ENCODE measurements at places on chromosomes 6 and 20.
A peak's percentile ranks its signal among the peaks of the same experiment; 100 is the strongest.

DNA sequence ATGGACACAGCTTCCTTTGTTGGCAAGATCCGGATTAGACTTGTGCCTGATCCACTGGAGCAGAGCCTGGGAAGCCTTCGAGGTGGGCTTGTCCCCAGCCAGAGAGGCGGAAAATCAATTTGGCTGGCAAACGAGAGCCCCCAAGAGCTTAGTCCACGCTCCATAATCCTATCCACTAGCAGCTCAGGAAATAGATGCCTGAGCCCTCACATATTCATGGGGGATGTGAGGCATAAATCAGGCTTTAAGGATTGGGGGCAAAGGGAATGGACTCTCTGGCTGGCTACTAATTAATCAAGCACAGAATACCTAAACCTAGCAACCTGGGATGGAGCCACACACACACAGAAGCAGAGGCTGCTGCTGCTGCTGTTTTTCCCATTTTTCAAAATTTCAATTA is 137.9 kb downstream of the PKHD1 start:
- DNase-seq: no peak

GRCh38 chr6:126185774-126186173 is 154.1 kb upstream of the CENPW start:
- no peak for DNase-seq

GRCh38 chr6:111562246-111562645 is 43.4 kb downstream of the TRAF3IP2 start:
- no peak for DNase-seq

DNA sequence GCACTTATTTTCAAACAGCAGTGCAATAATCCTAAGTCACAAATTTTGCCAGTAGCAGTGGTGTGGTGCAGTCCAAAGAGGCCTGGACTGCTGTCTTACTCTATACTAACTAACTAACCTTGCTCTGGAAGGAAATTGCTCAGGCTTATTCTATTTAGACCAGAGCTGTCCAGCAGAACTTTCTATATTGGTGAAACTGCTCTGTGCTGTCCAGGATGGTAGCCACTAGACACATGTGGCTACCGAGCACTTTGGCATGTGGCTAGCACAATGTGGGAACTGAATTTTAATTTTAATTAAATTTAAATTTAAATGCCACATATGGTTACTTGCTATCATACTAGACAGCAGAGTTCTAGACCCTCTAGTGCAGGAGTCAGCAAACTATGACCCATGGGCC is 27.1 kb upstream of the FBXO9 start:
- no peak for DNase-seq

DNA sequence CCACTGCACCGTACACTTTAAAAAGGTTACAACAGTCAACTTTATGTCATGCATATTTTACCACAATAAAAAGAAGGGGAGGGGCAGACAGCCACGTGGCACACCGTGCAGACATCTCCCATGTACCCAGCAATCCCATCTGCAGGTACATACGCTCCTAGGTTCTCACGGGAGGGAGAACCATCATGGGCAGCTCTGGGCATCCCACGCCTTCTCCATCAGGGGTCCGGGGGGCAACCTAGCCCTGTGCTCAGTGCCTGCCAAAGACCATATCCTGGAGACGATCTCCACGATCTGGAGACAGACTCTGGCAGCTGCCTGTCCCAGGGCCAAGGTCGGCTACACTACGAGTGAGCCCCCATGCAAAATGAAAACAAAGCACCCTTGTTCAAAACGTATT is 2.5 kb upstream of the BNIP5 start:
- DNase-seq: no peak

DNA sequence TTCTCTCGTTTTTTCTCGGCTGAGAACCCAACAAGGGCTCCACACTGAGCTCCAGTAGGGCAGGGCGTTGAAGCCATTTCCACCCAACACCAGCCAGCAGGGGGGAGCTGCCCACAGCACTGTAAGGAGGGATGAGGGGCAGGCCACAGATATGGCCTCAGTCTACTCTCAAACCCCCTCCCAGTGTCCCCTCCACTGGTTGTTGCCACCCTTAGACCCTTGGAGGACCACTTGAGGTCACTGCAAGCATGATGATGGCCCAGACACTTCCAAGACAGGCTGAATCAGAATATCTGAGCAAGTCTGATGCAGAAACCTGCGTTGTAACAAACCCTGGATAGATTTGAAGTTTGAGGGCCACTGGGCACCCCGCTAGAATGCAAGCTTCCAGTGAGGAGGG is 217.0 kb upstream of the CST7 start:
- no peak for DNase-seq

- DNase-seq: no peak
Observed at GRCh38 chr6:11113038-11113437, 1.5 kb upstream of the ERVFRD-1 start.

- DNase-seq: no peak
Observed at GRCh38 chr6:154555073-154555677, 44.7 kb upstream of the CNKSR3 start.

DNA sequence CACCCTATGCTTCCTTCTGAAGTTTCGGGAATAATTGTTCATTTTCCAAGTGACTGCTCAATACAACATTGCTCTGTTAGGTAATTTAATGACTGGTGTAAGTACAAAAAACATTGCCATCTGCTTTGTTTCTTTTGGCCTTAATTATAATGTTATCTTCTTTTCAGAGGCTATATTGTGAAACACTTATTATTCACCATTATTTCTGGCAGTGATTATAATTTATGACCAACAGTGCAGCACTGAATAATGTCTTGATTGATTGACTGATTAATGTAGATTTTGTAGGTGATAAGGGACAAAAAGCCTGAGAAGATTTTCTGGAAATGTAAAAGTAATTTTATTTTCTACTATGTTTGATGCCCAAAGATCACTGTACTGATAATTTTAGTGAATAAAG is 377.7 kb downstream of the PLCB1 start:
- no peak for DNase-seq

GRCh38 chr6:71139249-71139648 is 149.4 kb upstream of the OGFRL1 start:
- no peak for DNase-seq

DNA sequence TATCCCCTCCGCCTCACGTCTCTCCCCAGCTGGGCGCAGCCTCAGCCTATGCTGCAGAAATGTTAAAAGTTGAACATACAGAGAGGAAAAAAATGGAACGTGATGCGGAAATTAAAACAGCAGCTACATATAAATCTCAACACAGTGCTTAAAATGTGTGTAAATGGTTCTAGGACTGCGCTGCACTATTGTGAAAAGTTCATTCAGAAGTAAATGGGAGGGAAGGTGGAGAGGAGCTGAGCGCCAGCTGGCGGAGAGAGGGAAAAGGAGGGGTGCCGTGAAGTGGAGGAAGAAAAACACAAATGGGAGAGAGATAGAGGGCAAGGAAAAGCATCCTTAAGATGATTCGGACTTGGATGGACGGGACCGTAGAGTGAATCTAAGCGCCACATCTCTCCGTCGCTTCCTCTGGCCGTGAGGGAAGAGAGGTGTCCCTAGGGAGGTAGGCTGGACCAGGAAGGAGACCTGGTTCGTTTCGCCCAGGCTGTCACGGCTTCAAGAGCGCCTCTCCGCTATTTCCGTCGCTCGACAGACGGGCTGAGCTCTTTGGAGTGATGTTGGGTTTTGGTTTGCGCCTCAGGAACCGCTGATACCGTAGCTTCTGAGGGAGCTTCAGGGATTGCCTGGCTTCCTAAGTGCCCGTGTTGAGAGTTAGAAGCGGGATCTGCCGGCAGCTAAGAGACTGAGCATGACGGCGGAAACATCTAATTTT is 113.7 kb downstream of the TRIM27 start:
- no peak for DNase-seq

DNA sequence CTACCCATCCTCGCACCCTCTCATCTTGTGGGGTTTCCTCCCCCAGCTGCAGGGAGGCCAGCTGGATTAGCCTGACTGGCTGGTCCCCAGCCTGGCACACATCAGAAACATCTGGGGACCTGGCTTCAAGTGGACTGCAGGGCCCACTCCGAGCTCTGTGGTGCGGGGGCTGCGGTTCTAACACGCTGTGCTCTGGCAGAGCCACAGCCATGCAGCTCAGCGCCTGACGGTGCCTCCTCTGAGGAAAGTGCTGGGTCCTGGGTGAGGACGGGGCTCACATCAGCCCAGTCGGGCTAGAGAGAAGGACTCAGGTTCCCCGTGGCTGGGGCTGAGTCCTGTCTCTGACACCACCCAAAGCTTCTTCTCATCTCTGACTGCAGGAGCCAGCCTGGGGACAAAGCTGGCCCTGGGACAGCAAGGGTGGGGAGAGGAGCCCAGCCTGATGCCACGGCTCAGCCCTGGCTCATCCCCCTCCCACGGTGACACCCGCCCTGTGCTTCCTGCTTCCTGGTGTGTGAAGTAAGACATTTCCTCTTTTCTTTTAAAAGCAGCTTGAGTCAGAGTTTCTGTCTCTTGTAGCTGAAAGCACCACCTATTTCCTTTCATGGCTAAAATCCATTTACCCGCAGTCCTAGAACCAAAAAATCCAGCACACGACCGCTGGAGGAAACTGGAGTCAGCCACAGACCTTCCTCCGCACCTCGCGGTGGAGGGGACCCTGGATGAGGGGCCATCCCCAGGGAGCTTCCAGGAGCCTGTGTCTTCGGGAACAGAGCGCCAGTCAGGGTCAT is 127.4 kb upstream of the AFDN start:
- no peak for DNase-seq

DNA sequence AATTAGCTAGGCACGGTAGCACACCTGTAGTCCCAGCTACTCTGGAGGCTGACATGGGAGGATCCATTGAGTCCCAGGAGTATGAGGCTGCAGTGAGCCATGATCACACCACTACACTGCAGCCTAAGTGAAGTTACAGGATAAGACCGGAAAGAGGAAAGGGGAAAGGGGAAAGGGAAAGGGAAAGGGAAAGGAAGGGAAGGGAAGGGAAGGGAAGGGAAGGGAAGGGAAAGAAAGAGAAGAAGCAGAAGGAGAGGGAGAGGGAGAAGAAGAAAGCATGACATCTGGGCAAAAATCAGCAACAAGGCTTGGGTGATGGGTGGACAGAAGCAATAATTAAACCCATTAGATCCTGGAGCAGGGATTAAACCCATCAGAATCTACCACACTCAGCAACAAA is 101.7 kb upstream of the RAB32 start:
- no peak for DNase-seq

DNA sequence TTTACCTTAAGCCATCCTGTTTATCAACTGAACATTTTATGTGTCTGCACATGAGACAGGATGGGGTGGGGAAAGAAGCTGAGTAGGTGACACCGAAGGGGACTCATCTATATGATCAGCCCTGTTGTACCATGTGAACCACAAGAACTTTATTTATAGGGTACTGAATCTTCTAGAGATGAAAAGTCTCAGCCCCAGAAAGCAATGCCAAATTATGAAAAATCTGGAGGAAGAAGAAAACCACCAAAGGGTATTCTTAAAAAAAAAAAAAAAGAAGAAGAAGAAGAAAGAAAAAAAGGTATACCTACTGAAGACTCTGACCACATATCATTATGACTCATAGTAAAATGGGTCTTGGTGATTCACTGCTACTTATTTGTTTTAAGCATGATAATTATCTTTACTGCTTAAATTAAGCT is 39.8 kb upstream of the HBS1L start:
- DNase-seq: no peak

- no peak for DNase-seq
Observed at GRCh38 chr6:117771403-117771802, 96.1 kb downstream of the NUS1 start.

- DNase-seq: no peak
Observed at GRCh38 chr6:101818051-101818450, 424.5 kb downstream of the GRIK2 start.

DNA sequence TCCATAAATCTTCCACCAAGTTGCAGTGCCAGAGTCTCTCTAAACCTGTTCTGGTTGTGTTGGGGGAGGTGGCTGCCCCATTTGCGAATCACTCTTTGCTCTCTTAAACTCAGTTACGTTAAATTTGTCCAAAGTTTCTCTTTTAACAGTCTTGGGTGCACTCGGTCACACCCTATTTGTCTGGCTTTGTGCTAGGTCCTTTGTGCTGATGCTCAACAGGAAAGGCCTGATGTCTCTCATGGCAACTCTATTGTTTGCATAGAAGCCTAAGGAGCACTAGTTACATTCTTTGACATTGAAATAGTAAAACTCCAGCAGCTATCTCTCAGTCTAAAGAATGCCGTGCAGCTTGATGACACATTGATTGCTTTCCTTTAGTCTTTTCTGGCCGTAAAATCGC is 105.1 kb downstream of the TRMT11 start:
- DNase-seq: no peak

DNA sequence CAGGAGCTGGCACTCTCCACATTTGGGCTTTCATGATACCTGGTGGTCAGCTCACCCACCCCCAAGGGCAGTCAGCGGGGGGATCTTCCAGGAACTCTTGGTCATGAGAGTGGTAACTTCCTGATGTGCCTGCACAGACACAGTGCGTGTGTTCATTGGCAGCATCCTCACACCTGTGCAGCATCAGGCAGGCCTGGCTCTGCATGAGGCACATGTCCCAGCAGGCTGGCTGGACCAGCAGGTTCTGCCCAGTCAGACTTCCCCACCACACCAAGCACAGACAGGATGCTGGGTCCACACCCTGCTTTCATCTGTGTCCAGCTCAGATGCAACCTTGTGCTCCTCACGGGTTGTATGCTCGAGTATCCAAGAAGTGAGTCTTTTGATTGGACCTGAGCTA is 15.7 kb upstream of the UNC93A start:
- no peak for DNase-seq

- DNase-seq: no peak
Observed at GRCh38 chr6:11730641-11731040, 48.0 kb downstream of the ADTRP start.

GRCh38 chr6:110738899-110739365 is 76.3 kb downstream of the CDK19 start:
- DNase-seq: no peak

- DNase-seq: no peak
Observed at GRCh38 chr20:61953037-61954021, 112.4 kb downstream of the TAF4 start.

DNA sequence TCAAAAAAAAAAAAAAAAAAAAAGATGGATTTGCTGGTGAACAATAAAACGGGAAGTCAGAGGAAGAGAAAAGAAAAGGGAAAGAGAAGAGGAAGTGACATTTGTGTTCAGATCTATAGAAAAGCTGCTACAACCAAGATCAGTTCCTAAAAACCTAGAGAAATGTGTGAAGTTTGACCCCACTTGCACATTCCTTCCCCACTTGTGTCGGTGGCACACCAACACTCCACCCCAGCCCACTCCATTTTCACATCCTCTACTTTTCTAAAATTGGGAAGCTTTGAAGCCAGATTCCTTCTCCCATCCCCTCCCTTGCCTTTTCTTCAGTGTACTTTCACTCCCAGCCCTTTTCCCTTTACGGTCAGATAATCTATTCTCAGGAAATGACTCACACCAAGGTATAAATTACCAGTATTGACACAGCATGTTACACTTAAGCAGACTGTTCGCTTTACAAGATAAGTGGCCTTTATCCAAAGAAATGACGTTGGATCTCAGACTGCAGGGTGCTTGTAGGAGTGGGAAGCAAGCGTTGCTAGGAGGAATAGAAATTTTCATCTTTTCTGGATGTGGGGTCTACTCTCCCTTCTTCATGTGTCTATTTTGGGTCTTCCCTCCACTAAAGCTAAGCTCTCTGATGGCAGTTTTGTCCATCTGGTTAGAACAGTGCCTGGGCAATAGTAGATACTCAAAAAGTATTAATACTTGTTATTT is 92.5 kb upstream of the ADGRF1 start:
- DNase-seq: no peak

- DNase-seq: no peak
Observed at GRCh38 chr20:25196786-25197120, 1.2 kb downstream of the ENTPD6 start.

GRCh38 chr6:89198235-89198634 is 18.9 kb downstream of the GABRR1 start:
- no peak for DNase-seq

- DNase-seq: peak; percentile 95
Observed at GRCh38 chr20:49216991-49217578, 2.1 kb upstream of the DDX27 start.
